SW 1271 (cell line): ENCODE measurements at places on chromosomes 11 and 22.

DNA sequence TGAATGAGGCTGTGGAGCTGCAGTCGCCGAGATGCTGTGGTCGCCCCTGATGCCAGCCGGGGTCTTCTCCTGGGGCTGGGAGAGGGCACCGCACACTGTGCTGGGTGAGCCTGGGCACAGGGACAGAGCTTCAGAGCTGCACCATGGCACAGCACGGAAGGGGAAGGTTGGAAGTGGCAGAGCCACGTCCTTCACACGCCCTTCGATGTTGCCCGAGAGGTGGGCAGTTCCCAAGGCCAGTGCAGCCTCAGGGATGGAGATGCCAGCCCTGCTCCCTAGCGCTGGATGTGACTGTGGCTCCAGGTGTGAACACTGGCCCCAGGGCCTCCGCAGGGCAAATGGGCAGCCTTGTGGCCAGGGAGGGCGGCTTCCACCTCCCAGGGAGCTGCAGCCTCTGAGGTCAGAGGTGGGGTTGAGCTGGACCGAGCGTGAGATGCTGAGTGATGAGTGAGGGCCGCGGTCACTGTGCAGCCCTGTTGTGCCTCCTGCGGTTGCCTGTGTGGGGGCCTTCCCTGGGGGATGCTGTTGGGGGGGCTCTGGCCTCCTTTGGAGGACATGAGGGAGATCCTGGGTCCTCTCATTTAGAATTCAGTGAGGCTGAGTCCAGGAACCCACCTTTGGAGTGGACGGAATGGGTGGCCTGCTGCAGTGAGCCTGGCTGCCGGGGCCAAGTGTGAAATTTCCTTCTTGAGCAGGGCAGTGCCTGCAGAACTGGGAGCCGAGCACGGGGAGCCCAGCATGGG is 1090.0 kb downstream of the BRD1 start:
- DNase-seq = no peak

DNA sequence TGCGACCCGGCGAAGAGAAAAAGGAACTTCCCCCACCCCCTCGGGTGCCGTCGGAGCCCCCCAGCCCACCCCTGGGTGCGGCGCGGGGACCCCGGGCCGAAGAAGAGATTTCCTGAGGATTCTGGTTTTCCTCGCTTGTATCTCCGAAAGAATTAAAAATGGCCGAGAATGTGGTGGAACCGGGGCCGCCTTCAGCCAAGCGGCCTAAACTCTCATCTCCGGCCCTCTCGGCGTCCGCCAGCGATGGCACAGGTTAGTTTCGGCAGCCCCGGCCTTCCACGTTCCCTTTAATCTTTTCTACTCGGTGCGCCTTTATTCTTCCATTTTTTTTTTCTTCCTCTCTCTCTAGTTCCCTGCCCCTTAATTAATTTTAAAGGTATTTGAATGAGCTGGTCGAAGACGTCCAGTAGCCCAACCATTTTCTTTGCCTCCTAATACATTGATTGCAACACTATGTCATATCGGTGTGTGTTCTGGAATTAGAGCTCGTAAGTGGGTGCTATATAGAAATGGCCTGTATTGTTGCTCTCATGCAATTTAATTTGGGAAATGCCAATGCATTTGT is 537 bp downstream of the EP300 start:
- no peak for DNase-seq

- DNase-seq = no peak
Observed at GRCh38 chr11:66070604-66071380, 720 bp downstream of the PACS1 start.

GRCh38 chr11:90770007-90770406 is 547.2 kb upstream of the CHORDC1 start:
- DNase-seq = no peak

- DNase-seq = no peak
Observed at GRCh38 chr22:43345761-43346301, 2.7 kb upstream of the SCUBE1 start.

DNA sequence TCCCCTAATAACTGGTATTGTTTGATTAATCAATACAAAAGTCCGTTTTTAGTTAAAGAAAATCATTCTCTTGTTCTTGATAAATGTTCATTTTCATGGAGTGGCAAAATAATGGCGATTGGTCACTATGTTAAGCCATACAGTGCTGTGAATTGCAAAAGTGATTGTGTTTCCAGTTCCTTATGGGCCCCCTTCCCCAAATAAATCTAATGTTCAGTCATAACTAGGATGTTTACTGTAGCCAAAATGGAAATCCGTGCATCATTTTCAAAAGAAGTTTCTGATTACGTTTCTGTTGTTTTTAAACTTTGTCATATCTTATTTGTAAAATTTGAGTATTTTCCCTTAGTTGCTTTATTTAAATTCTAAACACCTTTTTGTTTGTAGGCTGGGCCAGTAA is 845 bp downstream of the RBM7 start:
- no peak for DNase-seq

- no peak for DNase-seq
Observed at GRCh38 chr22:26689513-26690301, 32.3 kb downstream of the MIAT start.

DNA sequence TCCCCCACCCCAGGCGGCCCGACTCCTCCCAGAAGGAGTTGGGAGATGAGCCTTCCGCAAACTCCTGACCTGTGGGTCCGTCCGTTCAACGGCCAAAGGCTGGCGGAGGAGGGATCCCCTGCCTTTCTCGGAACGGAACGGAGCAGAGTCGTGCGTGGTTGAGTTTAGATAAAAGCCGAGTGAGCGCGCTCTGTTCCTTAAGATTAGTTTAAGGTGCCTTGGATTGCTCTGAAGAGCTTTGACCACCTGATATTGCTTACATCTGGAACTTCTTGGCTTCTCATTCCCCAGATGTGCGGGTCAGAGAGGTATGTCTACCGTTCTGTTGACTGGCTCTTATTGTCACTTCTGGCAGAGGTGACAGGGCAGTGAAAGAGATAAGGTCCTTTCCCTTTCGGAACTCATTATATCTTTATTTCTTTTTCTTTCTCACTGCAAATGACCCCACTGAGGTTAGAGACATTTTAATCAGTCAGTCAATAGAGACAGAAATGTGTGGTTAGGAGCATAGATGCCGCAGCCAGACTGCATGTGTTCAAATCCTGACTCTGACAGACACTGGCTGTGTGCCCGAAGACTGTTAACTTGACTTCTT is at the start of gene TRIM6:
TSS of gene TRIM6 (plus strand) at position 31 of the 595 bp plus-strand sequence. CDS start at position 292, 261 bp downstream.
- DNase-seq = no peak

- DNase-seq = no peak
Observed at GRCh38 chr11:19087658-19088057, 27.1 kb upstream of the MRGPRX2 start.

- DNase-seq = no peak
Observed at GRCh38 chr22:46953968-46954765, 191.7 kb downstream of the TBC1D22A start.

GRCh38 chr11:65524014-65524740 is 706 bp upstream of the SCYL1 start:
- no peak for DNase-seq

GRCh38 chr11:44849922-44850321 is 100.8 kb downstream of the TP53I11 start:
- DNase-seq = no peak

- DNase-seq = no peak
Observed at GRCh38 chr11:127039591-127039990, 39.0 kb upstream of the KIRREL3 start.

- DNase-seq = no peak
Observed at GRCh38 chr11:78630155-78630554, 55.5 kb upstream of the NARS2 start.

- DNase-seq = no peak
Observed at GRCh38 chr22:22110548-22111266, 128.1 kb upstream of the TOP3B start.

DNA sequence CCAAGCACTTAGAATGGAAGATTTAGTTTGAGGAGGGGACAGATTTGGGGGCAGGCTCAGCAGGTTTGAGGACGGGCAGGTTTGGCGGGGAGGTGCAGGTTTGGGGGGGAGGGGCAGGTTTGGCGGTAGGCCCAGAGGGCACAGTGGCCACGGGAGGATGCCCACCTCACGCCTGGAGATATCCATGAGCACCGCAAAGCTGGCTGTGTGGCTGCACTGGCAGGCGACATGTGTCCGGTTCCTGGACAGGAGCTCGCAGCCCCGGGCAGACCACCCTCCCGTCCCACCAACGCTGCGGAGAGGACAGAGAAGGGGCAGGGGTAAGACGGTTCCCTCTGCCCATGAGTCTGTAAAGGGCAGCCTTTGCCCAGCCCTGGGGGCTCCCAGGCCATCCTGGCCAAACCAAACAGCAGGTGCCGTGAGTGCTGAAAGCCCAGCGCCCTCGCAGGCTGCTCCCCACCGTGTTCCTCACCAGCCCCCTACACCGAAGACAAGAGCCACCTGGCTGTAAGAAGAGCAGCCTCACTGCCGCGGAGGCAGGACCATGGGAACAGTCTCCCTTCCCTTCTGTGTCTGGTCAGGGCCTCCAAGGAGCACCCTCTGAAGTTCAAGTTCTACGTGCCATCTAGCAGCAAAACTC is 43.0 kb downstream of the TRMU start:
- DNase-seq = no peak

GRCh38 chr11:112801025-112801816 is 160.0 kb upstream of the NCAM1 start:
- no peak for DNase-seq

- no peak for DNase-seq
Observed at GRCh38 chr22:31222736-31223135, 10.6 kb downstream of the LIMK2 start.

DNA sequence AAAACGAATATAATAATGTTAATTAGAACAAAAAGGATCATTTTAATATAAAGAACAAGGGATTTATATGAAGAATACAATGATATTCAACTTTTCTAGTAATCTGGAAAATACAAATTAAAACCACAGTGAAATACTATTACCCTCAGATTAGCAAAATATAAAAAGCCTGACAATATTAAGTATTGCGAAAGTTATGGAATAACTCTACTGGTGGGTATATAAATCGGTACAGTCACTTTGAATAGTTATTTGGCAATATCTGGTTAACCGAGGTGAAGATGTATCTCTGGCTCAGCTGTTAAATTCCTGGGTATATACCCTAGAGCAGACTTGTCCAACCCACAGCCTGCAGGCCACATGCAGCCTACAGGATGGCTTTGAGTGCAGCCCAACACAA is 118.8 kb downstream of the ATM start:
- DNase-seq = no peak

GRCh38 chr11:38598418-38598817 is 2000.4 kb upstream of the RAG2 start:
- DNase-seq = no peak

DNA sequence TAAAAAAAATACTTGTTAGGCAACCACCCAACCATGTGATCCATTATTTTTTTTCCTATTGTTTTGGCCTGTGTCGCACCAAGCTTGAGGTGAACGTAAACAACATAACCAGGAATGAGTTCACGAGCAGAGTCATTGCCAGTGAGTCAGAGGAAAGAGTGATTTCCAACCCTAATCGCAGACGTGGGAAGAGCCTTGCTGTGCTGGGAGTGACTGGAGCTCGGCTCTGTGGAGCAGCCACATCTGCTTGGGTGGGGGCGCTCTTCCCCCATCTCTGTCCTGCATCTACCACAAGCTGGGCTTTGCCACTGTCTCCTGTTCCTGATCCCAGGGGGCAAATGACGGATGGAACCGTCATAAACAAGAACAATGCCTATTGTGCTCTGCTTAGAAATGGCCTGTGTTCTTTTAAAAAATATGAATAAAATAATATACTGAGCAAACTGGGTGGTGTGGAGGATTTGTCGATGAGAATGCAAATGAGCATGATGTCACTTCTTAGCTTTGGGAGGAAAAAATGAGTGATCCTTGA is 210.0 kb downstream of the KIRREL3 start:
- DNase-seq = no peak

- no peak for DNase-seq
Observed at GRCh38 chr11:69333149-69333710, 39.3 kb downstream of the MYEOV start.

DNA sequence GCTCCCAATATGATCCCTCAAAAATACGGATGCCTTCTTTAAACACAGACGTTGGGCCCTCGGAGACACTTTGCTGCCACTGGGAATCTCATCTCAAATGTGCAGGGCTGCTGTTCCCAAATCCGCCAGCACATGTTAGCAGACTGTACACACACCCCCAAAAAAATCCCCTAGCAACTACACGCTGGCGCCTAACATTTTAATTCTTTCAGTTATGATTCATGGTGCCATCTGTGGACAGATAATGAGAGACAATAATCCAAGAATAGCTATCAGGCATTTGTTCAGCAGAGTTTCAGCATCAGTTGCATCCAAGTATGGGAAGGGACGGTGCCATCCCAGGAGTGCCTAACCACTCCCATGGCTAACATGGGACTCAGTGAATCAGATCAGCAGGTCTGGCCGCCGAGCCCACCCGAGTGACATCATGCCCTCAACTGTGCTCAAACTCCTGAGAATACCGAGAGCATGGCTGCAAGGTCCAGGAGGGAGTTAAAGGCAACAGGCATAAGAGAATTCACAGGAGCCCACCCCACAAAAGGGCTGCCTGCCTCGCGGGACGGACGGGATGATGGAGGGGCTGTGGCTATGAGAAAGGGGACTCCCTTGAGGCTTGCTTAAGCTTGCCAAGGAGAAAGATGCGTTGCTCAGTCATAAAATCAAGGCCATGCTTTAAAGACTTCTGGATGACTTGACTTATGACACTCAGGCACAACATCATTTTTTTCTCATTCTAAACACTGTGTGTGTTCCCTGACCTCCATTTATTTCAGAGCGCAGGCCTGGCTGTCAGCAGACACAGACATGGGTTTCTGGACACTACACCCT is 337.0 kb downstream of the SHANK2 start:
- DNase-seq = no peak

GRCh38 chr11:34696862-34697261 is 76.0 kb downstream of the EHF start:
- no peak for DNase-seq

DNA sequence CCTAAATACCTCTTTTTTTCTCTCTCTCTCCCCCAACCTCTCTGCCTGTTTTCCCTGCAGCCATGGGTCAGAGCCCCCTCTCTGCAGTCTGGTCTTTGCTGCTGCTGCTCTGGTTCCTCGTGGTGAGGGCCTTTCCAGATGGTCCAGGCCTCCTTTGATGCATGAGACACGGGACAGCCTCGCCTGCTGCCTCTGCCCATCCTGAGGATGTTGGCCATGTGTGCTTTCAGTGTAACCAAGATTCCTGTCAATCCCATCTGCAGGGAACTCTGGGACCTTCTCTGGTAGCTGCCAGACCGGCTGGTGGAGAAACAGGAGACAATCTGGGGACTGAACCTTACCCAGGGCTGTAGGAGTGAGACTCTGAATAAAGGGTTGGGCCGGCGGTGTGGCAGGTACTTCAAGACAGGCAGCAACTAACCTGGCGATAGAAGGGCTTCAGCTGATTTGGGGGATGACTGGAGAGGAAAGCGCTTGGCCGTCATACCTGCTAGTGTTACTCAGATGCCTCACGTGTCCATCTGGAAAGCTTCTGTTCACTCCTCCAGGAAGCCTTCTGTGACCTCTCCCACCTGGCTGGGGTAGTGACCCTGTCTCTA is 7.1 kb downstream of the CHRNA10 start:
- DNase-seq = no peak

- DNase-seq = no peak
Observed at GRCh38 chr11:63985812-63986155, 454 bp upstream of the OTUB1 start.

- no peak for DNase-seq
Observed at GRCh38 chr22:17152340-17152739, 6.7 kb downstream of the HDHD5 start.

GRCh38 chr11:3796801-3797328 is 489 bp downstream of the NUP98 start:
- DNase-seq = peak; percentile 63
